ENCODE measurements at places on chromosomes 16 and 17. TPM values are rescaled to one million over a fixed set of nuclear protein-coding genes. Genes with fewer than 3 reads are reported as not detected.

Gene GCGR
- total RNA-seq, result 1.1 TPM

- no peaks in the 10 kb centered on the region for H3K27me3 ChIP-seq
- peak overlapping the region; percentile 61 for H3K27ac ChIP-seq
- peaks cover 30% of the 10 kb centered on the region for H3K4me1 ChIP-seq
- H3K36me3 ChIP-seq, result no peaks in the 10 kb centered on the region
Observed at GRCh38 chr16:50697881-50698767, 4.7 kb downstream of the NOD2 start.

GRCh38 chr16:72187551-72187950, 15.6 kb upstream of the PMFBP1 start:
- no peaks in the 10 kb centered on the region for H3K27me3 ChIP-seq
- H3K4me1 ChIP-seq, result no peaks in the 10 kb centered on the region
- no peak overlapping the region for H3K27ac ChIP-seq
- H3K36me3 ChIP-seq, result no peaks in the 10 kb centered on the region
- DNase-seq, result no peak
- H3K4me3 ChIP-seq, result no peak overlapping the region

GRCh38 chr17:81277421-81277820, 17.7 kb downstream of the SLC38A10 start:
- H3K36me3 ChIP-seq, result peaks cover 28% of the 10 kb centered on the region
- peak overlapping the region; percentile 26 for H3K4me3 ChIP-seq
- peak; percentile 82 for DNase-seq
- peak overlapping the region; percentile 80 for H3K27ac ChIP-seq
- no peaks in the 10 kb centered on the region for H3K27me3 ChIP-seq

DNA sequence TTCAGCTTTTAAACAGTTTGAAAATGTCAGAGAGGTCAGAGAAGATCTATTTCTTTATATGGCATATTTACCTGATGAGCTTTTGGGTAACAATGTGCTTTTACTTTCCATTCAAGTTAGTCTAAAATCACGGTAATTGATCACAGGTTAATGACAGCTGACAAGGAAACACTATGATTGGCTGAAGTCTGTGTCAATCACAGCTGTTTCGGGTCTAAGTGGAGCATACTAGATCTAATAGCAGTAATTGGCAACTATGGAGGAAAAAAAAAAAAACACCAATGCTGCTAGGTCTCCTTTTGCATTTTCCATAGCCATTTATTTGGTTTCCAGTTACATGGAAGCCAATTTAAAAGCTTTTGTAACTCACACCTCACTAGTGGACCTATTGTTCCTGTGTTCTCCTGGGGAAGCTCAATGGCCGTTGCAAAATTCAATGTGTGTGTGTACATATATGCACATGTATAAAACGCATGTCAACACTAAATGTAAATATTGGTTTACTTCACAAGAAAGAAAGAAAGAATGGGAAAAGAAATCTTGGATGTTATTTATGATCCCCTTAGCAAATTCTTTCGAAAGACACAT, 568.3 kb upstream of the ZFHX3 start:
- H3K4me1 ChIP-seq, result no peaks in the 10 kb centered on the region
- H3K4me3 ChIP-seq, result no peak overlapping the region
- no peaks in the 10 kb centered on the region for H3K27me3 ChIP-seq

DNA sequence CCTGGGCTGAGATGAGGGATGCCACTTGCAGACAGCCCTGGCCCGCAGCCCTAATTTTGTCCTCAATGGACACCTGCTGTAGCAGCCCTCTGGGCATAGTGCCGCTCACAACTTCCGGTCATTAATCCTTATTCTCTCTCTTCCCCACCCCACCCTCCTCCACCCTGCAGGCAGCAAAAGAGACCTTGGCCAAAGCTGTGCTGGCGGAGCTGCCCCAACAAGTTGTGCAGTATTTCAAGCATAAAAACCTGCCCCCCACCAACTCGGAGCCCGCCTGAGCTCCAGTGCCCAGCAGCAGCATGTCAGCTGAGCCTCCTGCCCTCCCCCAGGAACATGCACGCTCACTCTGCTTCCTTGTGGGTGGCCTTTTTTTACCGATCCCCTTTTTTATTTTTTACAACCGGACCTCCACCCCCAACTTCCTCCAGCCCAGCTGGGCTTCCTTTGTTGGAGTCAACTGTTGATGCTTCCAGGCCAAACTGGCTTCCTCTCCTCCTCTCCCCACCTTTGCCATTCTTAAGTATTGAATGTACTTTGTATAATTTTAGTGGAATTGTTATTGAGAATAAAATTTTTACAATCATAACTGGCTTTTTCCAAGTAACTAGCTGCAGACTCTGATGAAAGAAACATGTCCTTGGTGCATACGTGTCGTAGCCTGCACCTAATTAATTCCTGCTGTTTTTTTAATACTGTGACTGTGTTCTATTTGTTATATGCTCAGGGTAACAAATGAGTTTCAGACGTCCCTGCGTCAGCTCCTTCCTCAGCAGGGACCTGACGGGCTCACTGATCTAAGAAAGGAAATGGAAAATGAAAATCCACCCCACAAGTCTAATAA, 38.2 kb downstream of the PSME3IP1 start:
- H3K36me3 ChIP-seq, result no peaks in the 10 kb centered on the region
- no peaks in the 10 kb centered on the region for H3K27me3 ChIP-seq
- H3K27ac ChIP-seq, result peak overlapping the region; percentile 8
- peak; percentile 66 for DNase-seq
- H3K4me1 ChIP-seq, result peaks cover 17% of the 10 kb centered on the region

GRCh38 chr17:75877752-75878173, 618 bp downstream of the TRIM47 start:
- H3K4me3 ChIP-seq, result peak overlapping the region; percentile 62
- H3K27me3 ChIP-seq, result no peaks in the 10 kb centered on the region
- H3K36me3 ChIP-seq, result peaks cover 19% of the 10 kb centered on the region
- peak overlapping the region; percentile 97 for H3K27ac ChIP-seq

Gene CASKIN1
- 0.36 TPM for total RNA-seq

Gene SKAP1
- 0.36 TPM for total RNA-seq

- DNase-seq, result no peak
- peaks cover 12% of the 10 kb centered on the region for H3K4me1 ChIP-seq
- H3K4me3 ChIP-seq, result no peak overlapping the region
- H3K36me3 ChIP-seq, result no peaks in the 10 kb centered on the region
- H3K27me3 ChIP-seq, result no peaks in the 10 kb centered on the region
Observed at GRCh38 chr16:11706180-11706742, 36.4 kb downstream of the TXNDC11 start.

DNA sequence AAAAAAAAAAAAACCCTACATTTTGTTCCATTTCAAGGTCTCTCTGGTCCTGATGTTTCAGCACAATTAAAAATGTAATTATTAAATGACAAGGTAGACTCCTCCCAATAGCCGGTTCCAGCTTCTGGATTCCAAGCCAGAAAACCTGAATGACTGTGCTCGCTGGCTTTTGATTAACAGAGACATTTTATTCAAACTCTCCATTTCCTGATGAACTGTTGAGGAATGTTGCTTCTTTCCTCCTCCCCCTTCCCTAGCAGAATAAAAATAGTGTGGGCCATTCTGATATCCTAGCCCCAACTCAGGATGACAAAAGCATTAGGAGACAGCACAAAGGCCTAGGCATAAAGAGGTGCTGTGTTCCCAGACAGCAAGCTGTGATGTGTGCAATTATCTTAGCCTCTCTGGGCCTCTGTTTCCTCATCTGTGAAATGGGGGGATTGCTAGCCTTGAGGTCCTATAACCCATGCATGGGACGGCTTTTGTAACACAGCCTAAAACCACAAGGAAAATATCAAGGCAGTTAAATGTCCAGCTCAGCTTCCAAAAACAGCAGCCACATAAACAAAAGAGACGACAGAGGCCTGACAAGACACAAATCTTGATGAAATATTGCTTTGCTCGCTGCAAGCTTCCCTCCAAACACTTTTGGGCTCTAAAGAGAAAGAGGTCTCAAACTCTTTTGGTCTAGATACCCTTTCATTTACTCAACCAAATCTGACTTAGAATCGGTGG, 127.2 kb upstream of the RCVRN start:
- no peaks in the 10 kb centered on the region for H3K36me3 ChIP-seq
- peak overlapping the region; percentile 81 for H3K27ac ChIP-seq
- H3K27me3 ChIP-seq, result no peaks in the 10 kb centered on the region
- no peak overlapping the region for H3K4me3 ChIP-seq
- no peak for DNase-seq

- no peaks in the 10 kb centered on the region for H3K4me1 ChIP-seq
- peak overlapping the region; percentile 8 for H3K27ac ChIP-seq
- H3K36me3 ChIP-seq, result no peaks in the 10 kb centered on the region
- H3K4me3 ChIP-seq, result no peak overlapping the region
- H3K27me3 ChIP-seq, result no peaks in the 10 kb centered on the region
- DNase-seq, result no peak
Observed at GRCh38 chr17:44786551-44787081, 27.8 kb downstream of the ADAM11 start.

Gene WSCD1
- 1.6 TPM for total RNA-seq

DNA sequence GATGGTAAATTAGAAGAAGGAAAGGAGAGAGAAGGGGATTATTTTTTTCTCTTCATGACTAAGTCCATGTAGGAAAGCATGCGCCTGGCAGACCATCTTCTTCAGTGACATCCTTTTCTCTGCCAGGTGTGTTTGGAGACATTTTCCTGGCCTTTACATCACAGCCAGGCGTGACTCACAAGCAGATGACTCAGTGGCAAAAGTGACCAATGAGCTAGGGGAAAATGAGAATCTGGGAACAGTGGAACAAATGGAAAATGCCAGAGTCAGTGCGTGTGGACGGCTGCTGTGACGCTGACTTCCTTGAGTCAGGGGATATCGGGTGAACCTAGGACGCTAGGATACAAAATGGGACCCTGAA, 9.4 kb downstream of the KIAA0513 start:
- peak overlapping the region; percentile 74 for H3K27ac ChIP-seq
- H3K27me3 ChIP-seq, result no peaks in the 10 kb centered on the region
- peaks cover 33% of the 10 kb centered on the region for H3K4me1 ChIP-seq
- peak; percentile 92 for DNase-seq
- no peak overlapping the region for H3K4me3 ChIP-seq
- no peaks in the 10 kb centered on the region for H3K36me3 ChIP-seq

Gene CMTM4
- 12.5 TPM for total RNA-seq

- no peak overlapping the region for H3K27ac ChIP-seq
- no peaks in the 10 kb centered on the region for H3K36me3 ChIP-seq
- H3K27me3 ChIP-seq, result no peaks in the 10 kb centered on the region
- H3K4me1 ChIP-seq, result no peaks in the 10 kb centered on the region
- DNase-seq, result no peak
- no peak overlapping the region for H3K4me3 ChIP-seq
Observed at GRCh38 chr17:34386343-34386696, 23.3 kb upstream of the CCL1 start.

Gene TM4SF5
- not detected for total RNA-seq

DNA sequence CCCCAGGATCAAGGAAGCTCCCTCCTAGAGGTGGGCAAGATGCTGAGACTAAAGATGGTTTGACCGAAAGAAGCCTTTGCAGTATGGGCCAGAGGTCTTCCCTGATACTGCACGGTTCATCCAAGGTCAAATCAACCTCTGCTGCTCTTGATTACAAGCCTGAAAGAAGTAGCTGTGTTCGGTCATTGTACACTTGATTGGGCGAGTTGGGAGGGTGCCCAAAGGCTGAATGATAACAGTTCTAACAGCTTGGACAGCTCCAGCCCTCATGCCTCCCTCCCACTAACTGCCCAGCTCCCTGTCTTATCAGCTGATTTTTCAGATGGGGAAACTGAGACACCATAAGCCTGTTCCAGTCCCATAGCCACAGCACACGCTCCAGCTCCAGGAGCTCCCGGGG, 42.8 kb downstream of the ABCC12 start:
- no peaks in the 10 kb centered on the region for H3K27me3 ChIP-seq
- no peaks in the 10 kb centered on the region for H3K4me1 ChIP-seq
- no peak overlapping the region for H3K4me3 ChIP-seq
- H3K36me3 ChIP-seq, result no peaks in the 10 kb centered on the region
- DNase-seq, result no peak

- H3K27ac ChIP-seq, result no peak overlapping the region
- H3K27me3 ChIP-seq, result no peaks in the 10 kb centered on the region
- H3K36me3 ChIP-seq, result no peaks in the 10 kb centered on the region
Observed at GRCh38 chr16:48526058-48526957, 83.7 kb downstream of the N4BP1 start.

- H3K27ac ChIP-seq, result no peak overlapping the region
- H3K36me3 ChIP-seq, result no peaks in the 10 kb centered on the region
- DNase-seq, result no peak
- H3K27me3 ChIP-seq, result no peaks in the 10 kb centered on the region
- H3K4me1 ChIP-seq, result no peaks in the 10 kb centered on the region
Observed at GRCh38 chr17:31074772-31075555, 19.8 kb upstream of the NF1 start.

GRCh38 chr16:50367777-50368409, 895 bp downstream of the BRD7 start:
- H3K27ac ChIP-seq, result peak overlapping the region; percentile 84
- no peaks in the 10 kb centered on the region for H3K4me1 ChIP-seq
- H3K4me3 ChIP-seq, result peak overlapping the region; percentile 99

Gene TNFRSF17
- not detected for total RNA-seq

Gene TNFRSF13B
- total RNA-seq, result not detected

Gene CLEC19A
- not detected for total RNA-seq

DNA sequence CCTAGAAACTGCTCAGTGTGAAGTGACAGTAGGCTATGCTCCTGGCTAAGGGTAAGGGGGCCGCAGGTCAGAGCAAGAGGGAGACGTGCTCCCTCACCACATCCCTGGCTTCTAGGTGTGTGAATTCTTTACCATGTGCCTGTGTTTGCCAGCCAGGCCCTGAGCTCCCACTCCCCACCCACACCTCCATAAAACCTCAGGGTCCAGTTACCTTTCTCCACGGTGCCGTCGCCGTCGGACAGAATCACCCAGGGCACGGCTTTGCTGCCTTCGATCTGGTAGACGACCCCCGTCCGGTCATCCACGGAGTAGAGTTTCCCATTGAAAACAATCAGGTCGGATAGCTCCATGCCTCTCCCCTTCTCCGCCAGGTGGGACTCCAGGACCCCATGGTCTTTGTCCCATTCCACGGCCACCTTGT, 12.8 kb downstream of the CANT1 start:
- H3K36me3 ChIP-seq, result peaks cover 5% of the 10 kb centered on the region
- no peak overlapping the region for H3K4me3 ChIP-seq
- peaks cover 12% of the 10 kb centered on the region for H3K4me1 ChIP-seq
- H3K27ac ChIP-seq, result no peak overlapping the region

- H3K4me1 ChIP-seq, result no peaks in the 10 kb centered on the region
- H3K4me3 ChIP-seq, result no peak overlapping the region
- no peak overlapping the region for H3K27ac ChIP-seq
- no peak for DNase-seq
Observed at GRCh38 chr16:1395444-1396031, 19.0 kb downstream of the UNKL start.

DNA sequence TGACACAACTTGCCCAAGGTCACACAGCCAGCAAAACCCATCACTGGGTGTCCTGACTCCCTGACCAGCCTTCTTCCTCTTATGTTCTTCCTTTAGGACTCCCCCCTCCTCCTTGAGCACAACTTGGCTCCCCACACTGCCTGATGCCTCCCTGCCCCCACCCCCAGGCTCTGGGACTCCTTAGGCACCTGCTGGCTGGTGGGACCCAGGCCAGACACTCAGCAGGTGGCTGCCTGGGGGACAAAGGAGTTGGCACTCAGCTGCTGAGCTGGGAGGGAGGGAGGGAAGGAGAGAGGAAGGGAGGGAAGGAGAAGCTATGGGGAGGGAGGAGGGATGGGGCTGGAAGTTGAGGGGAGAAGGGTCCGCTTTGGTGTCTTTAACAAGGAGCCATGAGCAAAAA, 8.0 kb downstream of the SEZ6 start:
- H3K4me1 ChIP-seq, result no peaks in the 10 kb centered on the region
- H3K27me3 ChIP-seq, result peaks cover under 1% of the 10 kb centered on the region
- no peak overlapping the region for H3K27ac ChIP-seq
- no peaks in the 10 kb centered on the region for H3K36me3 ChIP-seq
- no peak overlapping the region for H3K4me3 ChIP-seq
- DNase-seq, result no peak

Gene ZNF629
- total RNA-seq, result 8.4 TPM
